Midbrain (tissue), 1 donor: ENCODE measurements at places on chromosomes 2 and 18.

GRCh38 chr2:99514357-99514756 lies 24.5 kb upstream of the REV1 start:
- no peak for DNase-seq

DNA sequence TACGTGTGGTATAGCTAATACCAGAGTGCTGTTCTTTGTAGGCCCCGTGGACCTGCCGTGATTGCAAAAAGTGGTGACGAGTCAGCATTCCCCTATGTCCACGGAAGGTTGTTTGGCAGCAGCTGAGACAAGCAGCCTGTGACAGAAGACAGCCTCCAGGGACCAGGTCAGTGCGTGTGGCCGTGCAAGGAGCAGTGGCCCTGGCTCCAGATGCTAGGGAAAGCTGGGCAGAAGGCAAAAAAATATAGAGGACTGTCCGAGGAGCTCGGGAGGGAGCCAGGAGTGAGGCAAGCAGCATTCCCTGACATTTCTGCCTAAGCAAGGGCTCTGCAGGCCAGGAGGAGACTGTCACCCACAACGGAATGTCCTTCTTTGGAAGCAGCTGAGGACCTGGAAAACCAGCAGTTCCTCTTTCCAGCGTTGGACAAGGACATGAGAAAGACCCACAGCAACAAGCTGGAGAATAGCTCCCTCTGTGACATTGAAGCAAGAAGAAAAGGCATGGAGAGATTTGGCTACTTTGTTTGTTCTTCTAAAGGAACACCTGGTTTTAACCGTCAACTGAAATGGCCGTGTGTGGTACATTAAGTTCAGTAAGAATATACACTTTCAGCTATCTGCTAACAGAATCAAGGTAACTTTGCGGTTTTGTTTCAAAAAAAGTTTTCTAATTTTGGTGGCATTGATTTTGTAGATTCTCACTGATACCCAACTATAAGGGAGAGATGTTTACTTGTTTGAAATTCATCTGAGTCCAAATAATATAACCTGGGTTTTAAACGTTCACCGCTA lies 58.3 kb downstream of the NPAS2 start:
- no peak for DNase-seq

DNA sequence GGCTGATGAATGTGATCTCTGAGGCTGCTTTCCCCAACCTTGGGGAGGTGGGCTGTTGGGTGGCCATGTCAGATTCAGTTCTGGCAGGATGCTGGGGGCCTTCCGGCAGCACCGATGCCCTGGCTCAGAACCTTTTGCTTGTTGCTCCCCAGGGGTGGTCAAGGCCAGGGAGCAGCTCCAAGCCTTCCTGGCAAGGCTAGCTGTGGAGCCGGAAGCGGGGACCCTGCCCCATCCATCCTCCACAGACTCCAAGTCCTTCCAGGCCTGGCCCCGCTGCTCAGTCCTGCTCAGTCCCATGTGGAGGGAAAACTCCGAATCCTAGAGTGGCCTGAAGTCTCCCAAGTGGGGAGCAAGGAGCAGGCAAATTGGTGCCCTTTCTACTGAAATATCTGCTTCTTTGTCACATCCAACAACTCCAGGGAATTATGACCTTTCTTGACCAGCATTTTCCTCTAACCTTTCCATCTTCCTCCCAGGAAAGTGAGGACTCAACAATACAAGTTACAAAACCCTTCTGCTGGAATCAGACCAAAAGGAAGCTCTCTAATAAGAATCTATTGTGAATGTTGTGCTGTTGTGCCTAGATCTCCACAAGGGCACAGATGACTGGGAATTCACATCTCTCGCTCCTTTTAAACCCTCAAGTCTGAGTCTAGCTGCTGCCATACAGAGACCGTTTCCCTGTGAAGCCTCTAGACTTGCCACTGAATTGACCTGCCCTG lies 134.0 kb downstream of the MCFD2 start:
- no peak for DNase-seq

DNA sequence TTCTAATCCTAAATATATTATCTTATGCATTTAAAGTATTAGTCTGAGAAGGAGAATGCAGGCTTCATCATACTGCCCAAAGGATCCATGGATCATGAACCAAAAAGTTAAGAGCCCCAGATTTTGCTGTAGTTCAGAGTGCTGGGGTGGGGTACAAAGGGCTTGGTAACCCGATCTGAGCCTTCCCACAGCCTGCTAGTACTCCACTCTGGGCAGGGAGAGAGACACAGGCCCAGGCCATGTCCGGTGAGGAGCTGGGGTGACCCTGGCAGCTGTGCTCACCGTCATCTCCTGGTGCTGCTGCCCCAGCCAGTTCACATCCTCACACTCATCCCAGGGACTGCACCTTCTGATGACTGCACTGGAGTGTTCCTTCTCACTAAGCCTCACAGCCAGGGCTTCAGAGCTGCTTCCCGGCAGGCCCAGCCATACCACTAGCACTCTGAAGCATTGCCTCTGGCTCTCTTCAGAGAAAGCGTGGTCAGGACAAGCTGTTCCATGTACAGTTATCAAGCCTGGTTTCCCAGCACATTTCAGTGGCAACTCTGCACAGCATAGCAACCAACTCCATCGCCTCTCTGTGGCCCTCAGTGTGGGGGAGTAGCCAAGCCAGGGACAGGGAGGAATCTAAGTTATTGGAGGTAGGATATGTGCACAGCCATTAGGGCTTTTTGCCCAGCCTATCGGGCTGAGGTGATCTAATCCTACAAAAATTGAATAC lies 189.0 kb upstream of the CTAGE1 start:
- DNase-seq: no peak

- no peak for DNase-seq
These were observed 84.0 kb downstream of the BCL2L11 start for GRCh38 chr2:111204706-111205105.

DNA sequence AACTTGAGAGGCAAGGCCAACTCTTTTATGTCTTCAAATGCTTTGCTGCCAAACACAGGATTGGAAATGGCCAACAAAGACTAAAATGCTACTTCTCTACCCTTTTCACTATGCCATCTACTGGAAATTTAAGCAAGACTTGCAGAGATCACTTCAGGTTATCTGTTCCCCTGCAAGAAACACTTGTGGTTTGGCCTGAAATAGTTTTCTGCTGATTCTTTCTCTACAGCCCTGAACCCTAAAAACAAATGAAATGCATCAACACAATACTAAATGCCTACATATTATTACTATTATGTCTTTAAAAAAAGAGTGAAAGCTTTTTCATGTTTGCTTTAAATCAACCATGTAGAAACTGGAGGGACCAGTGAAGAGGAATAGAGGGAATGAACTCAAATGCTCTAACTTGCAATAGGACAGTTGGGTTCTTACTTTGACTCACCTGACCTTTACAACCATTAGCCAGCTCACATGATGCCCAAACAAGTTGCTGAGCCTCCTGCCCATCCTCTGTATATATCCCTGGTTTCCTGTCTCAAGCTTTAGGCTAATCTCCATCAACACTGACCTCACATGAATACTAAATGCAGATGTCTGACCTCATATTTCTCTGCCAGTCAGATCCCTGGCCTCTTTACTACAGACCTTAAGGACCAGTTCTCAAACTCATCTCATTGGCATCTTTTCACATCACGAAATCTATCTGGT lies 17.5 kb upstream of the ADAM17 start:
- DNase-seq: no peak

- DNase-seq: no peak
These were observed 80.1 kb upstream of the SMAD7 start for GRCh38 chr18:49030692-49031443.

DNA sequence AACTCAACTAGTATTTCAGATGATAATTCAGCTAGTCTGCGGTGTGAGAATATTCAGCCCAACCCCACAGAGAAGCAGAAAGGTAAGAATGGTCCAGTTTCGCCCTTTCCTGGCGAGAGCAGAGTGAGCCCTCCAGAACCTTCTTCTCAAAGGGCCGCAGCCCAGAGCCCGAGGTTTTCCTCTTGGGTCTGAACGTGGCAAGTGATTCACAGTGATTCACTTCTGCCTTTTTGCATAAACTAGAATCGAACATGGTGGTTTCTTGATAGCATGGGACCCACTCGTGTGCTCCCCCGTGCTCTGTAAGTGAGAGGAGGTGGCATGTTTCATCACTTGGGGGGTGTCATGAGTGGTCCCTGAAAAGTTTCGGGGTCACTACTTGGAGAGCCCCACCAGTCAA lies 24.2 kb downstream of the TRAF3IP1 start:
- DNase-seq: no peak

GRCh38 chr2:134261398-134262131 lies 7.7 kb downstream of the MGAT5 start:
- no peak for DNase-seq

- DNase-seq: no peak
These were observed 46.2 kb downstream of the UNC80 start for GRCh38 chr2:209817844-209818271.

GRCh38 chr2:212284166-212284565 lies 254.4 kb downstream of the ERBB4 start:
- DNase-seq: no peak

DNA sequence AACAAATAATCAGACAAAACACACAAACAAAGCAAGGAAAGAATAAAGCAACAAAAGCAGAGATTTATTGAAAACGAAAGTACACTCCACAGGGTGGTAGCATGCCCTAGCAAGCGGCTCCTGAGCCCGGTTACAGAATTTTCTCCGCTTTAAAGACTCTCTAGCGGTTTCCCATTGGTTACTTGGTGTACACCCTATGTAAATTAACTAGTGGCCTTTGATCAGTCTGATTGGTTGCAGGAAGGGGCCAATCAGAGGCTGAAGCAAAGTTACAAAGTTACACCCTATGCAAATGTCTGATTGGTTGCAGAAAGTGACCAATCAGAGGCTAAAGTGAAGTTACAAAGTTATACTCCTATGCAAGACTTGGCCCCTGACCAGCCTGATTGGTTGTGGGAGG lies 242.9 kb downstream of the LDLRAD4 start:
- no peak for DNase-seq

GRCh38 chr18:7319161-7319560 lies 88.3 kb downstream of the LRRC30 start:
- no peak for DNase-seq

GRCh38 chr2:43018179-43019024 lies 208.0 kb downstream of the ZFP36L2 start:
- DNase-seq: peak; percentile 53

DNA sequence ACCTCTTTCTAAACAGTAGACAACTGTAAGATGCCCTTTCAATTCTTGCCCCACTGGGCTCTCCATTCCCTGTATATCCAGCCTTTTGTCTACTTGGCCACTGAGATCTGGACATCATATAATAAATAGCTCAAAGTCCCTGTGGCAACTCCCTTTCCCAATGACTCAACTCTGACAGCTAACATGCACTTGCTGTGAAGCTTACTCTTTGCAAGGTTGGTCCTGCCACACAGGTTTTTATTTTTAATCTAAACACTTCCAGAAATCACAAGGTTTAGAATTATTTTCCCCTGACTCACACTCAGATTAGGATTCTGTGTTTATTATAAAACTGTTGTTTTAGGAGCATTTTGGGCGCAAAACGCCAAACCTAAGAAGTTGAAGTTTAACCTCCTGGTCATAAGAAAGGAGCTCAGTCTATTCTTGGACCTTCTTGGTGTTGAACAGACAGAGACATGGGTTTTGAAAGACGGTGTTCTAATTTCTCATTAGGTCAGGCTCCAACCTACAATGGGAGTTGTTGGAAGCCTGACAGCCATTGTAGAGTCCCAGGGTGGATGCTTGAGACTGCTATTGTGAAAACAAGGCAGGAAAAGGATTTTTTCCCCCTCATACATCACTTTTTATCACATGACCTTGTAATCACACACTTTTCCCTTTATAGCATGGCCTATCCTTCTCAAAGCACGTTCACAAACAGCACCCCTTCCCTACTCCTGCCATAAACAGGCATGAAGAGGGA lies 124.7 kb upstream of the SERPINE2 start:
- DNase-seq: no peak

GRCh38 chr18:70554854-70555445 lies 266.1 kb downstream of the SOCS6 start:
- no peak for DNase-seq

GRCh38 chr2:176914371-176914770 lies 298.2 kb upstream of the HNRNPA3 start:
- no peak for DNase-seq

DNA sequence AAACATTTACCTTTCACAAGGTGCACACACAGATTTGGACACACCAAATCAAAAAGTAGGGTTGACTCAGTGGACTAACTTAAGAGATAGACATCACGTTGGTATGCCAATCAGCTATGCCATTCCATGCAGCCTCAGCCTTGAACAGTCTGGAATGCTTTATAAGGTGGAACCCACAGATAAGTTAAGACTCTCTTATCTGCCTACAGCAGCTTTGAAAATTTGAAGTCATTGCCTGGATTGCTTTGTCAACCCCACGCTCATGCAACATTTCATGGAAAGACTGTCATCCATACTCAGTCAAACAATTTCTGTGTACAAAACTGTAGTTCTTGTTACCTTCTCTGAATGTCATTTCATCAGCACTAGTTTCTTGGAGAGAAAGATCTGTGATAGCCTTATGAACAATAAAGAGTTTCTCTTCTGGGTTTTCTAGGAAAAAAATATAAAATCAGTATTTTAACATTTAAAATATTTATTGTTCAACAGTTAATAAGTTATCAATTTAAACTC lies 1.2 kb downstream of the ERMN start:
- DNase-seq: no peak

DNA sequence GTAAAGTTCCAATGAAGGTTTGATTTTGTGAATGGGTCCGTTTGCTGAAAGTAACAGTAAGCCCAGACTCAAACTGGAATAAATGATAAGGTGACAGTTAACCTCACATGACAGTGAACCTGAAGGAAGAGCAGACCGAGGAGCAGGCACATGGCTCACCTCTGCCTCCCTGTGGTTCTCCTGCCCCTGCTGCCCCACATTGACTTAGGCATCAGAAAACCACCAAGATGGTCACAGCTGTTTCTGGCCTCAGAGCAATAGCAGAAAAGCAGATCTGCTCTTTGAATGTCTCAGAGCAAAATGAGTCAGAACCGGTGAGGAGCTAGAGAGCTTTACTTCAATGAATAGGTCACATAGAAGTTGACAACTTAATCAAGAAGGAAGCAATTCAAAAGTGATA lies 487.6 kb downstream of the METTL4 start:
- no peak for DNase-seq

- DNase-seq: no peak
These were observed 32.5 kb upstream of the ERCC3 start for GRCh38 chr2:127326289-127326945.

- no peak for DNase-seq
These were observed 653.0 kb upstream of the SLC39A10 start for GRCh38 chr2:195003881-195004471.

DNA sequence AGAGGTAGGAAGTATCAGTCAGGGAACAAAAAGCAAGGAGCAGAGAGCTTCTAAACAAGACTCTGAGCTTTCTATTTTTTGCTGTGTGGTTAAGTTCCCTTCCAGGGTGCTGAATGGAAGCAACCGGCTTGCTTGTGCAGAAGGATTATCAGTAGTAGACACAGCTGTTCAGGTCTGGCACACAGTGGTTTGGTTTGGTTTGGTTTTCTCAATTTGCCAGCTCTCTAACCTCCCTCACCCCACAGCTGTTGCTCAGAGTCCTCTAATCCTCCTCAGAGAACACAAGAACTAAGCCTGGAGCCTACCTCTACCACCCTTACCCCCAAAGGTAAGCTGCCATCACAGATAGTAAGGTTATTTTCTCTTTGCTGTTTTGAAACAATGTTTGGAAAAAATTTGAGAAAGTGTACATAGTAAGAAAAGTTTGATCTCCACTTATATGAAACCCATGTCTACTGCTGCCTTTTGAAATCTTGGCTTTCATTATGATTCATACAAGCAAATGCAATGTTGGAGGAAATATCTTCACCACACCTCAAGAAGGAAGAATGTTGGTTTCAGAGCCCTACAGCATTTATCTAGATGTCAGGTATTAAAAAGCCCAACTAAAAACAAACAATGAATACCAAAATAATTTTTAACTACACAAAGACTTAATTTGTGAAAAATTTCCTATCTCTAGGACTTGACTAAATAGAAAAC lies 255.3 kb downstream of the NR4A2 start:
- DNase-seq: no peak
